ENCODE measurements at places on chromosomes 13 and 19. TPM values are rescaled to one million over a fixed set of nuclear protein-coding genes. Genes with fewer than 3 reads are reported as not detected.

The RFPL4A gene
- polyA plus RNA-seq = not detected

- DNase-seq = no peak
These were observed 38.7 kb downstream of the SIAH3 start for GRCh38 chr13:45812695-45813372.

DNA sequence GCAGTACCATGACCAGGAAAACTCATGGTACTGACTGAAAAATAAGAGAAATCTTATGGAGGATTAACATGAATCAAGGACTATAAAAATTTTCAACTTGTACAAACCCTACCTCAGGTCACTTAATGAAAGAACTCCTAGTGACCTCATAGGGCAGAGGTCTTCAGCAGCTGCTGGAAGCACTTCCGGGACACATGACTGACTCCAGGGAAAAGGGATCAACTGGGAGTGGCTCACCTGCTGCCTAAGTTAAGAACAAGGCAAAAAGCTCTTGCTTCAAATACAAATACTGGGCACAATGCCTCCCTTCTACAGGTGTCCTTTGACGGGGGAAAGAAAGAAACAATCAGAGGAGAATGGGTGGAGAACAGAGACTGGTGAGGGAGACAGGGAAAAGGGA, 18.6 kb downstream of the DOCK9 start:
- no peak for DNase-seq

GRCh38 chr13:92346046-92346445, 880.6 kb upstream of the GPC6 start:
- DNase-seq = no peak

GRCh38 chr19:21128901-21129698, 12.7 kb upstream of the ZNF431 start:
- DNase-seq = no peak

GRCh38 chr19:44571830-44572580, 41.4 kb upstream of the IGSF23 start:
- no peak for DNase-seq

DNA sequence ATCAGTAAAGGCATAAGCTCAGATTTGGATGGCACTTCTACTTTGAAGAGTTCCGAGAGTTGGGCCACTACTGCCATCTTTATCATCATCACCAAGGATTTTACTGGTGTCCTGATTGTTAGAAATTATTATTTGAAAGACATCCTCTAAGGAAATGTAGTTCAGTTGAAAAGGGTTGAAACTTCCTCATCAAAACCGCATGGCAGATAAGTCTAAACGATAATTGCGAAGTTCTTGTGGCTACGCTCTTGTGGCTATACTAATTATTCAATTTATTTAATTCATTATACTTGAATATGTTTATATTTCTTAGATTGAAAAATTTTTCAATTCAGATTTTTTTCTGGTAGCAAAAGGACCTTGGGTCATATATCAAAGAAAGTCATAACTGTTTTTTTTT, 22.4 kb downstream of the TNFRSF19 start:
- no peak for DNase-seq

DNA sequence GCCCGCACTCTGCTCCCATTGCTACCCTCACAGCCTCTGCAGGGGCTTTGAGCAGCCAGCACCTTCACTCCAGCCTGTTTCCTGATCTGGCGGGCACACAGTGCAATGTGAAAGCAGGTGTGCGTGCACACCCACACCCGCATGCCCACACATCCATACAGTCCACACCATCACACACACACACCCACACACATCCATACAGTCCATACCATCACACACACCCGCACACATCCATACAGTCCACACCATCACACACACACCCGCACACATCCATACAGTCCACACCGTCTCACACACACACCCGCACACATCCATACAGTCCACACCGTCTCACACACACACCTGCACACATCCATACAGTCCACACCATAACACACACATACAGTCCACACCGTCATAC, 28.0 kb downstream of the PIAS4 start:
- no peak for DNase-seq

Measured in left renal pelvis (tissue), 4 donors.